A549 treated with Hydrocortisone at 1 μM for 4 hours (cell line): ENCODE measurements at places on chromosomes 5 and 9. TPM values are rescaled to one million over a fixed set of nuclear protein-coding genes. Genes with fewer than 3 reads are reported as not detected.

RFESD gene
- 1.5 to 2.3 TPM (median 2.1 TPM) in 5 replicates for total RNA-seq

IL7R gene
- 0.28 to 0.59 TPM (median 0.36 TPM) in 5 replicates for total RNA-seq

BTNL9 gene
- total RNA-seq, result 0.74 to 1.1 TPM (median 0.77 TPM) in 5 replicates

ACTBL2 gene
- total RNA-seq, result 0.07 to 0.09 TPM in 2 of 5 replicates, not detected in the others

ADAMTS13 gene
- 0.51 to 0.73 TPM (median 0.56 TPM) in 5 replicates for total RNA-seq
